DMS79 treated with DMSO at 0.1 percent for 48 hours (cell line): ENCODE measurements at places on chromosomes 2 and 18.
A peak's percentile ranks its signal among the peaks of the same experiment; 100 is the strongest.

- no peak for DNase-seq
Measured at GRCh38 chr2:144975881-144976280, 456.0 kb upstream of the ZEB2 start.

DNA sequence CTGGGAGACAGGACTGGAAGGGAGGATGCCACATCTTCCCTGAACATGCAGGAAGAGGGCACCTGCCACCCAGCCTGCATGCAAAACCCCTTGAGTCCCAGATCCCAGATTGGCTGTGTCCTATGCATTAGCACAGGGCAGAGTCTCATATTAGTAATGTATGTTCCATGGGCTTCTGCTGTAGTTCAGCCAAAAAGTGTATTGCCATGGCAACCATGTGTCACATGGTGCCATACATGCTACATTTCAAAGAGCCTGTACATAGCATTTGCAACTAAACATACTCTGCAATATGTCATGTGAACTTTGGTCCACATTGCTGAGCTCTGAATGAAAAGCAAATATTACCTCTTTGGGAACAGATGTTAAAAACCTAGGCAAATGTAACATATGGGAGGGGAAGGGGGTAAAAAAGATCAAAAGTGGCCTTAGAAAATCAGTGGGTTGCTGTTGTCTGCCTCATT, 78.4 kb downstream of the DPP4 start:
- DNase-seq: no peak

DNA sequence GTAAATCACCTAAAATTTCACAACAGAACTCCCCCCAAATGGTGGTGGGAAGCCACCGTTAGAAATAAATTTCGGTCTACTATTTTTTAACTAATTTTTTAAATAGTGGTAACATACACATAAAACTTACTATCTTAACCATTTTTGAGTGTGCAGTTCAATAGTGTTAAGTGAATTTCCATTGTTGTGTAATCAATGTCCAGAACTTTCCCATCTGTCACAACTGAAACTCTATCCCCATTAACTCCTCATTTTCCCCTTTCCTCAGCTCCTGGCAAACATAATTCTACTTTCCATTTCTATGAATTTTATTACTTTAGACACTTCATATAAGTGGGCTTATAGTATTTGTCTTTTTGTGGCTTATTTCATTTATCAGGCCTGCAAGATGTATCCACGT, 34.1 kb upstream of the HNMT start:
- no peak for DNase-seq

GRCh38 chr2:236875906-236876505, 209.7 kb upstream of the COPS8 start:
- peak; percentile 34 for DNase-seq

GRCh38 chr2:112703684-112704083, 17.1 kb upstream of the NT5DC4 start:
- DNase-seq: no peak

DNA sequence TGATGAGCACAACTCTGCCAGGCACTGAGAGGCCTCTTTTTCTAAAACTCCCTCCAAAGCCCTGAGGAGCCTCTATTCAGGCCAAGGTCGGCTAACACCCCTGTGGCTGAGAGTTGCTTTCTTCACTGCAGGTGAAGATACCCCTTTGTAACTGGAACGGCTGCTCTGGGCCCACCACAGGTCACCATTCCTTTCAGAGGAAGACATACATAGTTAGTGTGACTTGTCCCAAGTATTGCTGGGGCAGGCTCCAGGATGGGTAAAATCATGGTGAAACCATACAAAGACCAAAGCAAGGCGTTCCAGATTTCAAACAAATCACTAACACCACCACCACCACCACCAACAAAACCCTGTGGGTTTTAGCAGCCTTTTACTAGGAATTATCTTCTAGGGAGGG, 36.8 kb downstream of the CHST10 start:
- DNase-seq: no peak

- DNase-seq: no peak
Measured at GRCh38 chr2:74191596-74192380, 6.6 kb upstream of the MTHFD2 start.

GRCh38 chr2:43331422-43331821, 105.0 kb upstream of the ZFP36L2 start:
- no peak for DNase-seq

- DNase-seq: no peak
Measured at GRCh38 chr2:184270660-184271059, 327.7 kb upstream of the ZNF804A start.

DNA sequence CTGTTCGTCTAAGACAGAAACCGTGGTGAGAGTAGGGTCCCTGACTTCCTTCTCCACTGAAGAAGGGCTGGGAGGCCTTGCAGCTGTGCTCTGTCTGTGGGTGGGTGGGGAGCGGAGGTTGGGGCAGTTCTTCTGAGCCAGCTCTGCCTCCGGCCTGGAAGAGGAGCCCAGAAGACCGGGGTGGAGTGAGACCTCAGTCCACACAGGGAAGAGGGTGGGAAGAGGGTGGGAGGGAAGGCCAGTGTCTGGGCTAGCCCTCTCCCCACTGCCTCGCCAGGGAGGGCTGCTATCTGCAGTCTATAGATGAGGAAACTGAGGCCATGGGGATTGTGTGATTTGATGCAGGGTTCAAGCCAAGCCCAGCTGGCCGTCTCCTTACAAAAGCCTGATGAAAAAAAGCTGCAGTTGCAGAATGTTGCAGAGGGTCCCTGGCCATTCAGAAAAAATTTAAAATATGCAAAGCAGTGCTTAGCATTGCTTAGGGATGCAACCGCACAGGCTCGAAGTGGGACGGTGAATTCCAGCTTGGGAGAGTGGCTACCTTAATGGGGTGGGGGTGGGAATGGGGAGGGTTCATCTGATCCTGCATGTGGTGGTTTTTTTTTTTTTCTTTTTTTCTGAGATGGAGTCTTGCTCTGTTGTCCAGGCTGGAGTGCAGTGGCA, 181.6 kb upstream of the HS6ST1 start:
- no peak for DNase-seq

GRCh38 chr2:223835701-223836532, 1.5 kb downstream of the AP1S3 start:
- DNase-seq: no peak

DNA sequence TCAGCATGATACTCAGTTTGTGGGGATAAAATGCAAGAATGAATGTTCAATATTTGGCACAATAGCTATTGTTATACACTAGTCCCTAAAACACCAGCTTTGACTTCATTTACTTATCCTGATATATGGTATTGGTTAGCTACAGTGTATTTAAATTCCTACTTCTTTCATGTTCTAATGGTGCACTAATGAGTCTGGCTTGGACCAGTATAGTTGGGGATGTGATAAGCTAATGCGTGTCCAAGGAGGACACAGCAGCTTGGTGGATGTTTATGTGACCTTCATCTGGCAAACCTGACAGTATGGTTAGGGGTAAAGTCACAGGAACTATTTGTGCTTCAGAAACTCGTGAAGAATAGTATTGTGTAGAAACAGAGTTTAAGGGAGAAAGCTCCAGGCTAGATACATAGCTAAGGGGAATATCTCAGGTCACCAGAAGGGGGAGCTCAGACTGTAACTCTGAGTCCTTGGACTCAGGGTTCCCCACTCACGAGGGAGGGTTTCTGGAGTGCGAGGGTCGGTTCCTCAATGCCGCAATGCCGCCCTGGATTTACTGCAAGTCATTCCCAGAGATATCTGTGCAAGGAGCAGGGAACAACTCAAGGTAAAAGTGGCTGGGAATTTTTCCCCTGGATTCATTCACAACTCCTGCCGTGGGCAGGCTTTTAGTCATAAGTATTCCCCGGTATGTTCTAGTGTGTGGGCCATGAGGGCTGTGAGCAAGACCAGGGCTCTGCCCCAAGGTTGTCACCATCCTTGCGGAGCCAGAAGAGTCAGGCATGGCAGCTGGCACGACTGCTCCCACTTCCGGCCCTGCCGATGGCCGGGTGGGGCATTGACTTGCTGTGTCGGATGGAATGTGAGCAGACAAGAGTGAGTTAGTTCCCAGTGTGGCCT, 14.5 kb downstream of the IL1R2 start:
- DNase-seq: no peak

- no peak for DNase-seq
Measured at GRCh38 chr2:24421668-24422067, 61.3 kb upstream of the ITSN2 start.

DNA sequence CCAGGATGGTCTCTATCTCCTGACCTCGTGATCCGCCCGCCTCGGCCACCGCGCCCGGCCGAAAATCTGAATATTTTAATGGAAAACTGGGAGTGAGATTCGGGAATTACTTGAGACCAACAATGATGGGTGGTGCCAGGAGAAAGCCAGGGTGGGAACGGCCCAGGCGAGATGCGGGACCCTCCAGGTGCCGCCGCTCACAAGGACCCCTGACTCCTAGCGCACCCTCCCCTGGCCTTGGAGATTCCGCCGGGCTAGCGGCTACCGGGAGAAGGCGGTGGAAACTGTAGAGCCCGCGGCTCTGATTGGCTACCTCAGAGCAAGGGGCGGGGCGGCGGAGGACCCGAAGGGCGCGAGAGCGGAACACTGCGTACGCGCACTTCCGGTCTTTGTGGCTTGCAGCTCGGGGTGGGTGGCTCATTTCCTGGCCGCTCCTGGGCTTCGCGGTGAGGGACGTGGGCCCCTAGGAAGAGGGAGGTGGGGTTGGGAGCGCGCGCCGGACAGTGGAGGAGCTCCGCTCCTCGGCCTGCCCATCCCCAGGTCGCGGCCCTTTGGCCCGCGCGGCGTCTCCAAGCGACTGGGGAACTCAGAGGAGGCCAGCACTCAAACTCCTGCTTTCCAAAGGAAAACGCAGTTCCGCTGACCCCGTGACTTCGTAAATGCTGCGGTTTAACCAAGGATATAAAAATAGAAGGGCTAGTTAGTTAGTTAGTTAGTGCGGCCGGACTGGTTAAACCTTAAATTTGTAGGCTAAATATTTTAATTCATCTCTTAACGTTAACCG, at the start of gene ZNF397:
TSS of gene ZNF397 (plus strand) at position 371 of the 784 bp plus-strand sequence. CDS start 1,437 bp downstream, outside the sequence.
- peak; percentile 92 for DNase-seq

- DNase-seq: peak; percentile 39
Measured at GRCh38 chr2:240586919-240587800, 626 bp downstream of the CAPN10 start.

GRCh38 chr2:191351921-191352320, 106.7 kb downstream of the MYO1B start:
- no peak for DNase-seq

DNA sequence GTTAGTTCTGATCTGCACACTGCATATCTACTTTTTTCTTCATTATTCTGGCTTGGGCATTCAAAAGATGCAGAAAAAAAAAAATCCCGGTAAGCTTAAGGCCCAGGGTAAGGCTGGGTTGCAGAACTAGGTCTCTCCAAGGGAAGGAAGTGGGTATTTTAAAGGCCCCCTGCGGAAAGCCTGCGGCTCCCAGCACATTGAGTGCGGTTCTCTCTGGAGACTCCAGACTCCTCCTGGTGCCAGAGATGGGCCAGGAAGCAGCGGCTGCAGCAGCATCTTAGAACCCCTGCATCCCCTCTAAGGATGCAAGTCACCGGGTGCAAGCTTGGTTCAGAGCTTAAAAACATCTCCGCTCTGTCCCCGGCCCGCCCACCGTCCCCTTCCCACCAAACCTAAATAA, 49.5 kb downstream of the TGIF1 start:
- peak; percentile 93 for DNase-seq

DNA sequence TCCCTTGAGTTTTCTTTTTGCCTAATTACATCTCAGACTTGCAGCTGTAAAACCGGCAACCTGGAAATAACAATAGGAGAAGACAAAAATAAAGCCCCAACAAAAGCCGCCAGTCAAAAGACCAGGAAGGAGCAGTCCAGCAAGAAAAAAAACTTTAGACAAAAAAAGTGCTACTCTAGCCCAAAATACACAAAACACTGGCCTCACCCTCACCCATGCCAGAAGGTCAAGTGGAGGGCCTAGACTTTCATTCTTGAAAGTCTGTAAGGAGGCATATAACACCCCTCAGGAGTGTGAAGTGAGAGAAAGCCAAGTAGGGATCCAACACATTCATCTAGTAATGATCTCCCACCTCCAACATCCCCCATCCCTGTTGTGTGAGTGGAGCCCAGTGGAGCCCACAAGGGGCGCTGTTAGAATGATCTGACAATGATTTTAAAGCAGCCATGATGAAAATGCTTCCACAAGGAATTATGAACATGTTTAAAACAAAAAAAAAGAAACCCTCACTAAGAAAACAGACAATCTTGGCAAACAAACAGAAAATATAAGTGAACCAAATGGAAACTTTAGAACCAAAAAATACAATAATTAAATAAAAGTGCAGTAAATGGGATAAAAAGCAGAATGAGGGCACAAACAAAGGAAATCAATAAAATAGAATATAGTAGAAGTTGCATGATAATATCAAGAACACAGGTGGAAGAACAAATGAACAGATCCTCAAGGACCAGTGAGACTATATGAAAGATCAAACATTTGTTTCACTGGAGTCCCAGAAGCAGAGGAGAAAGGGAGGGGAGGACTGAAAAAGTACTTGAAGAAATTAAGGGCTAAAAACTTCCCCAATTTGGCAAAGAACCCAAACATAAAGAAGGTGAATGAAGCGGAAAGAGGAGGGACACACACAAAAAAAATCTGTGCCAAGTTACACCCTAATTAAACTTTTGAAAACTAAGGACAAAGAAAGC, 23.9 kb downstream of the SESTD1 start:
- no peak for DNase-seq

DNA sequence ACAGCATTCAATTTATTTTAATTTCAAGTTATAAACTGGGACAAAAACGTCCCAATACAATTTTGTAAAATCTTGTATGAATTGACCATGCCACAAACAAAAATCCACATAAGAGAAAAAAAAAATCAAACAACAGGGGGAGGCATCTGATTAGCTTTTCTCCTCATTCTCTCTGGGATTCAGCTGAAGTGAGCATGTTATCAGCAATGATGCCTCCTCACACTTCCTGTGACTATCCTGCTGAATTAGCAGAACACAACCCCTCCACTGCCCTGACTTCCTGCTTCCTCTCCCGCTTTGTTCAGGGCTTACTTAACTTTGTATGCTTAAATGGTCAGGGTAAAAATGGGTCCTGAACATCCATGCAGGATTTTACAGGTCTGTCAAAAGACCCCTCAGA, 132.2 kb upstream of the ITGB6 start:
- no peak for DNase-seq

GRCh38 chr18:43079422-43079821, 36.1 kb downstream of the RIT2 start:
- DNase-seq: no peak

DNA sequence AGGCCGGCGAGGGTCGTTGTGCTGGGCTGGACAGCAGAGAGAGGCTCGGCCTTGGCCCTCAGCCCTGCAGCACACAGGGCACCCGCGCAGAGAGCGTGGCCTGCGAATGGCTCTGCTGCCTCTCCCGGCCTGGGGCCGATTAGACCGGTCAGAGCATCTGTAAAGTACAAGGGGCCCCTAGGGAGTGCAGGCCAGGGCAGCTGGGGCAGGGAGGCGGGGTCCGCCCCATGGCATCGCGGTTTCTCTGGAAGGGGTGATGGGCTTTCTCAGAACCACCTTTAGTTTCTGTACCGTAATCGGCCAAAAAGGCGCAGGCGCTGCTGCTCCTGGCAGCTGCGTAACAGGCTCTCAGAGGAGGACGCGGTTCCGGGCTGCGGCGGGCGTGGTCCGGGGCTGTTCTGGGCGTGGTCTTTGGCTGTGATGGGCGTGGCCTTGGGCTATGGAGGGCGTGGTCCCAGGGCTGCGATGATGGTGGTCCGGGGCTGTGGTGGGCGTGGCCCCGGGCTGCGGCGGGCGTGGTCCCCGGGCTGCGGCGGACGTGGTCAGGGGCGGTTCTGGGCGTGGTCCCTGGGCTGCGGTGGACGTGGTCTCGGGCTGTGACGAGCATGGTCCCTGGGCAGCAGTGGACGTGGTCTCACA, 1.5 kb upstream of the GPR148 start:
- DNase-seq: peak; percentile 92
